Stimulated activated CD4-positive, alpha-beta T cell treated with anti-CD3 and anti-CD28 coated beads, Interleukin-1b, Interleukin-23, amount 100 ng/mL, for 4 hours (primary cell): ENCODE measurements at places on chromosomes 3 and 15.

DNA sequence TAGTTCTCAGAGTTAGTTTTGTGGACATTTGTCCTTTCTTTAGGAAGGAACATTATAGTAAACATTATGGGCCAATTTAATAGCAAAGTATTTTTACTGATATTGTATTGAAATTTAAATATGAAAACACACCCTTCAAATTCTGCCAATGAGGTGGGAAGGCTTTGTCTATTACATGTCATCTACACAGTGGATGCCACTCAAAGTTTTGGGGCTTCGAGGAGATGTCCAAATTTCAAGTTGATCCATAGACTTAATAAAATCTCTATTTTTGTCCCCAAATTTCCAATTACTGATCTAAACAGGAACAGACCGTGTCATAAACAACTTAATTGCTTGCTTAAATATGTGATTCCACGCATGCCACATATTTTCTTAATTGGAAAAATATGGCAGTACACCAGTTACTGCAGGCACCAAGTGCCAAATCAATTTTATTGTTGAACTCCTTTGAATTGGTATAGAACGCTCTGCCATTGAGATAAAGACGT is 1.7 kb downstream of the SHOX2 start:
- DNase-seq, result no peak

DNA sequence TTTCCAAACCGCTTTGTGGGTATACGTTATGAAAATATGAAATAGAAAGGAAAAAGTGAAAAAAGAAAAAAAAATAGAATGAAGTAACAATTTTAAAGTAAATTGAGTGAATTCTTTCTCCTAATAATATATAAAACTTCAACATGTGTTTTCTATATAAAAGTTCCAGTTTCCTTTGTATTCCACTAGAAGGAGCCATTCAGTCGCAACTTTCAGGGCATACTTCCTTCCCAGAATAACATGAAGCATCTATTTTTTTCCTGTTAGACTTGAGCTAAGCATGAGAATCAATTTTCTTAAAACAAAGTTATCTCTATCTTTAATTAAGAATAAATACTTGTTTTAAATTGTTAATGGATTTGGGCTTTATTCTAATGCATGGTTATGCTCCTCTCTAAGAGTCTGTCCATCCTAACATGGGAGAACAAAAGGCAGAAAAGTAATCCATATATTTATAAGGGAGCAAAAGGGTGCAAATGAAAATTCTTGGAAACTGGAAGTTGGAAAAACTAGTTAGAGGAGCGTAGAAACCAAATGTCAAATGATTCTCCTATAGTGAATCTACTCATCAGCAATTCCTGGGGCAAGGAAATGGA is 16.0 kb upstream of the VGLL3 start:
- no peak for DNase-seq

DNA sequence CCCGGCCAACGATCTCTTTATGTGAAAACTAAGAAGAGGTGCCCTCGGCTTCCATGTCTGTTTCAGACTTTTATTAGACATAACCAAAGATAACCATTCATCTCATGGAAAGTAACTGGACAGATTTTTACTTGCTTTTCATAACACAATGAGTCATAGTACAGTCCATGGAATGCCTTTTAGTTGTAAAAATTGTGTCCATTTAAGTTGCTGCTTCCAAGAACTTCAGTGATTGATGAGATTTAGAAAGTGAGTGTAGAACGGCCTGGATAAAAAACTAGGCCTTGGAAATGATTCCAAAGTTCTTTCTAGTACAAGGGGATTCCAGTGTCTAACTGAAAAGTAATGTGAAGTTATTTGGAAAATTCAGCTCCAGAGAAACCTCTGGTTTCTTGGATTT is 10.8 kb downstream of the EIF2AK4 start:
- DNase-seq, result no peak

- DNase-seq, result no peak
Measured at GRCh38 chr3:185961675-185962232, 23.9 kb upstream of the TRA2B start.

DNA sequence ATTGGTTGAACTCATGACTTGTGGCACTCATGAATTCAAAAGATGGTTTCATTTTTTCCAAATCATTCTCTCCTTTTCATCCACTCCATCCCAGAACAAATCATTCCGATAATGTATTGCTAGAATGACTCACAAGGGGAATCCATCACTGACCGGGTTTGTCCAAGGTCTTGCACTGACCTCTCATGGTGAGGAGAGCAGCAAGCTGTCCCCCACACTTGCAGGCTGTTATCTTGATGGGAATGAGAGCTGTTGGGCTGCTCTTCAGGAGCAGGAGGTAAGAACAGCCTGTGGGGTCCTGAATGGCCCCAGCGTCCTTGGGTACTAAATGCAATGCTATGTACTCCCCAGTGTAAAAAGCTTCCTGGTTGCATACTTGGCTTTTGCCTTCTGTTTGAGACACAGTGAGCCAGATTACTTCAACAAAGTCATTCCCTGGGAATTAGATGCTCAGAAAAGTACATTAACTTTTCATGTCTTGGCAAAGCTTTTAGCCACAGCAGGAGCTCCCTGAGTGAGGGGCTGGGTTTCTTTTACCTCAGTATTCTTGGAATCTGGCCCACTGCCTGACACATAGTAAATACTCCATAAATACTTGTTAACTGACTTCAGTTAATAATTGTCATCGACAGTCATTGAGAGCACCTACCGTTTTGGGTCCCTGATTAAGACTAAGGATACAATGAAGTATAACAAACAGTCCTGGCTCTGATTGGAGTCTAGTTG is 24.1 kb downstream of the CCNL1 start:
- DNase-seq, result no peak

GRCh38 chr3:184168363-184169120 is 6.1 kb upstream of the AP2M1 start:
- no peak for DNase-seq

GRCh38 chr3:119662604-119663373 is 2.4 kb upstream of the POPDC2 start:
- no peak for DNase-seq

DNA sequence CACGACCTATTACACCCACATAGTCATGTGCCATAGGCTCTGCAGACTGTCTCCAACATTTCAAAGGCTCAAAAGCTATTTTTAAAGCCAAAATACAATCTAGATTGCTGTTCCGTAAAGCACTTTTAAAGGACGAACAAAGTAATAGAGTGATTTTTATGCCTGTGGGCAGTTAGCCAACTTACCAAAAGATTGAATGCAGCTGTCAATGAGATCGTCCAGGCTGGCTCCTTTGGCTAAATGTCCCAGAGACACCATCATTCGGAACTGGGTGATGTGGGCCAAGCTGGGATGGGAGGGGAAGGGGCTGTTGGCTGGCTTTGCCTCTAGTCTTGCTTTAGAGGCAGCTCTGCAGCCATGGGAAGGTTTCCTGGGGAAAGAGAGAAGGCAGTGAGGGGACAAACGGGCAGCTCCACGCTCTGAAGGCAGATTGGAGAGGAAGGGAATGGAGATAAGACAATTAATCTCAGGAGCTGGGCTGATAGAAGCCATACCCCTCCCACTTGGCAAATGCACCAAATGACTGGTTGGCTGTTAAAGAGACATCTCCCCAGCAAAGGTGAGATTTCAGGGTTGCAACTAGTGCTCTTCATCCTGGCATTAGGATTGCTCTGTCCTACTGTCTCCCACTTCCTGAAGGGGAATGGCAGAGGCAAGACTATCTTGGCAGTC is 4.8 kb downstream of the RASGRP1 start:
- no peak for DNase-seq

- no peak for DNase-seq
Measured at GRCh38 chr3:27596334-27596841, 112.2 kb upstream of the SLC4A7 start.

DNA sequence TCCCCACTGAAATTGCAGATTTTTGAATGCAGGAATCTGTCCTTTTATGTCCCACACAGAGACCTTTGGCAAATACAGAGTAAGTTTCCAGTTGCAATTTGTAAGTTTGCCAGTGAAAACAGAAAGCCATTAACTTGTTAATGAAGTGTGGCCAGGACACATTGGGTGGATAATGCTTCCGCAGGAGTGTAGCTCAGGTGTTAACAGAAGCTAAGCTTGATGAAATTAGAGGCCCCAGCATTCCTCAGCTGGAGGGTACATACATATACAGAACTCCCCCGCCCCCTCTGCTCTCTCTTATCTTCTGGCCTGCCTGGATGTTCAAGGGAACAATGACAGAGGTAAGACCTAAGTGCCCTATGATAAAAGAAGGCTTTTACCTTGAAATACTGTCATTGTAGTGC is 8.1 kb upstream of the LRRC2 start:
- DNase-seq, result no peak

- no peak for DNase-seq
Measured at GRCh38 chr3:45730409-45731154, 41.4 kb downstream of the SACM1L start.

- peak; percentile 49 for DNase-seq
Measured at GRCh38 chr3:119810018-119810435, 28.1 kb downstream of the NR1I2 start.

- no peak for DNase-seq
Measured at GRCh38 chr15:66858423-66859207, 156.6 kb downstream of the SMAD6 start.

DNA sequence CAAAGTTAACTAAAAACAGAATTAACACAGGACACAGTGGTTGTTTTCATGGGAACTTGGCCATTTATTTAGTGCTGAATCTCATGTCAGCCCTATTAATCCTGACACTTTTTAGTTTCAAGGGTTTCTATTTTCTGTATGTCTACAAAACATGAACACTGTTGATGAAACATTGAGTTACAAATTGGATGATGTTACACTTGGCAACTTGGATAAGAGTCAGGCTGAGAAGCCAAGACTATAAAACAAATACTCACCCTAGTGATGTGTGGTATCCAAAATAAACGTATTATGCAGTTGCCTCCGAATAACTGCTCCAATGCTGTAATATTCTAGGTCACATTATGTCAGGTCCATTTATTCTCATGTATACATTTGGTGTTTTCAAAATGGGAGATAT is 349.6 kb downstream of the ZIC1 start:
- no peak for DNase-seq

DNA sequence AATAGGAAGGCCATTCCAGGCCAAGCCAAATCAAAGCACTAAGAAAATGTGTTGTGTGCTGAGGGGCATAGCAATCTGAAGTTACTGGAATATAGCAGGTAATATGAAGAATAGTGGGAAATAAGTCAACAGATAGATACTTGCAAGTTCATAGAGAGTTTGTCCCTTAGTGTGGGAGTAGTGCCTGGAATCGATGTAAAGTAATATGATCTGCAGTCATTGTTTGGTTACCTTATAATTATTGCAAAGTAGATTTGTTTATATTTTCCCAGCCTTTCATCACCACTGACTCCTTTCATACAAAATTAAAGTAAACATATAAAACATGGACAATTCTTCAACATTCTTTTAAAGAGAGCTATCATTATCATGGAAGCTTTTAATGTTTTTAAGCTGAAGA is 420.9 kb upstream of the NECTIN3 start:
- no peak for DNase-seq

- DNase-seq, result no peak
Measured at GRCh38 chr3:194849166-194849875, 163.6 kb downstream of the FAM43A start.

DNA sequence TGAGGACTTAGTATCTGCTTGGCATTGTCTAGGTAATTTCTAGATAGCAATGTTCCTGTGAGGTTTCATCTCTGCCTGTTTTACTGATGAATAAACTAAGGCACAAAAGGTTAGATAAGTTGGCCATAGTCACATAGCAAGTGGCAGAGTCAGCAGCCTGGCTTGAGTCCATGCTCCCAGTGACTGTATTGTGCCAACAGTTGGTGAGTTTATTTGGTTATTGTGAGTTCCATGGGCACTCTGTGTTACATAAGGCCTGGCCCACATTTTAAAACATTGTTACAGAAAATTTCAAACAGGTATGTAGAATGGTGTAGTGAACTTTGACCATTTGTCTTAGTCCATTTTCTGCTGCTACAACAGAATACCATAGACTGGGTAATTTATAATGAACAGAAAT is 15.2 kb downstream of the MCM2 start:
- no peak for DNase-seq

GRCh38 chr15:25250906-25251622 is 187.8 kb downstream of the UBE3A start:
- no peak for DNase-seq

DNA sequence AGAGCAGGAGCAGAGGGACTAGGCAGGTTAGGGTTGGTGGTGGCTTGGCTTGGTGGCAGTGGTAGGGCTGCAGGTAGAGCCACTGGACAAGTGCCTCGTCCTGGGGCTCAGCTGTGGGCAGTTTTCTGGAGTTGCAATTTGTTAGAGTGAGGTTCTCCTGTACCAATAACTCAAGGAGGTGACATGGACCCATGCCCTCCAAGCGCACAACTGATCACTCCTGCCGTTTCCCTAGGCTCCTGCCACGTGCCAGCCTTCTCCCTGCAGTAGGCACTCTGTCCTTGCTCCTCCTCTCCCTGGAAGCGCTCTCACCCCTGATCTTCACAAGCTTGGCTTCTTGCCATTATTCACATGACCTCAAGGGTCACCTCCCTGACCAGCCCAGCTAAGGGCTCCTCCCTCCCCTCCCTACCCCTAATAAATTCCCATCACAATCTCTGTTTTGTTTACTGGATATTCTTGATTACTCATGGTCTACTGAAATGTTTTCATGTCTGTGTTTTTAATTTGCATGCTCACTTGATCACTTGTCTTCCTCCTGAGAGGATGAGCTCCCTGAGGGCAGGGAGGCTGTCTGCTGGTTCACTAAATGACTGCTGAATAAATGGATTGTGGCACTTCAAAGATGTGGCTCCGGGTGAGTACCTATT is 3.3 kb downstream of the WNT7A start:
- no peak for DNase-seq

DNA sequence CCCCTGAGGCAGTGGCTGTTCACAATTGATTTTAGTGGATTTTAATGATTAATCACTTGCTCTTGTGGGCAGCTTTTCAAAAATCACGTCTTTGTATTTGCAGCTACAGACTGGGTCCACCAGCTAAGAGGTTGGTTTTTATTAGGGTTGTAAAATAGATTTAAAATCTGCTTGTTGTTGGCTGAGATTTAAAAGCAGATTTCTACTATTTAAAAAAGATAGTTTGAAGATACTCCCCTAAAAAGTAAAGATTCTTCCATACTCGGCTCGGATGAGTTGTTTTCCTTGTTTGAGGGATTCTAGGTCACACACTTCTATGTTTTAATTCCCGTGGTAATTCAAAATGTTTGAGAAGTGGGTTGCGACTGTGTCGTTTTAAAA is 1.7 kb downstream of the KLHL24 start:
- no peak for DNase-seq

DNA sequence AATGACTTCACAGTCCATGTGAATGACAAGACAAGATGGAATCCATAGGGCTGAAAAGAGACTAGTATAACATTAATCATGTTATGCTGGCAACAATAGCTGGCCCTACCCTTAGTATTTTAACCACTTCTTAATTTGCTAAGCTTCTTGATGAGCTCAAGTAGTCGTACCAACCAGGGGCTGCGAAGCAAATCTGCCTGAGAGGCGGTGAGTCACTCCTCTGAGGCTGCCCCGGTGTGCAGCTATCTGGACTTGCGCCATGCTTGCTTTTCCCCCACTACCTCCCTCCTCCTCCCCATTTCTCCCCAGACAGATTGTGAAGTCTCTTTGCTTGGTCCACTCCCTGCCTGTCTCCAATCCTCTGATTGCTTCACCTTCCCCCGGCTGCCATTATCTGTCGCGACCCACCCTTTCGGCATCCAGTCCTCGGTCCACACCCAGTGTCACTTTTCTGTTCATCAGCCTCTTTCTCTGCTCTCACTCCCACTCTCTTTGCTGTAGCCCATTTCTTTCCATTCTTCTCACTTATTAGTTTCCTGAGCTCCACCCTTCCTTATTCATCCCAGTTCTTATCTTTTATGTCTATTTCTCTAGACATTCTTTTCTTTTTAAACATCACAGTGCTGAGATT is 42.7 kb downstream of the DUT start:
- DNase-seq, result no peak
